ENCODE measurements at places on chromosomes 2 and 18.

DNA sequence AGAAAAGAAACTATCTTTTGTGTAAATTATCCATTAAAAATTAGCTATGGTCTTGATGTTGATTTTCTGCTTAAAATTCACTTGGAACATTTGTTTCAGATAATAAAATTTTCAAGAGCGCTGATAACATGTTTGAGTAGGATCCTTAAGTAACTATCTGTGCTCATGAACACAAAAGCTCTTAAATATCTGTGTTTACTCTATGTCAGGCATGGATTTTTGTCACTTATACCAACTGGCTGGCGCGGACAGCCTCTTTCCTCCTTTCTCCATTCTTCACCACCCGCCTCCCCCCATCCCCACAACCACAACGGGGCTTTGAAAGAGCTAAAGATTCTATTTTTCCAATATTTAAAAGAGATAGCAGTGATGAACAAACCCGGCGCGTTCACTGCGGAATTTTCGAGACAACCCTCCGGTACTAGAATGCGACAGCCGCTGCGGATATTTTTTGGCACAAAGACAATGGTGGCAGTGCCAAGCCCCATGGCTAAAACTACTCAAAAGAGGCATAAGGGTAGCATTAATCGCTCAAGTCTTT, 181.5 kb downstream of the TCF4 start:
- DNase-seq, result no peak

GRCh38 chr2:137221797-137222492, 456.6 kb downstream of the THSD7B start:
- no peak for DNase-seq

GRCh38 chr18:12013186-12013916, 32.0 kb downstream of the IMPA2 start:
- DNase-seq, result no peak

- DNase-seq, result no peak
Measured at GRCh38 chr2:112147382-112148168, 9.4 kb downstream of the FBLN7 start.

DNA sequence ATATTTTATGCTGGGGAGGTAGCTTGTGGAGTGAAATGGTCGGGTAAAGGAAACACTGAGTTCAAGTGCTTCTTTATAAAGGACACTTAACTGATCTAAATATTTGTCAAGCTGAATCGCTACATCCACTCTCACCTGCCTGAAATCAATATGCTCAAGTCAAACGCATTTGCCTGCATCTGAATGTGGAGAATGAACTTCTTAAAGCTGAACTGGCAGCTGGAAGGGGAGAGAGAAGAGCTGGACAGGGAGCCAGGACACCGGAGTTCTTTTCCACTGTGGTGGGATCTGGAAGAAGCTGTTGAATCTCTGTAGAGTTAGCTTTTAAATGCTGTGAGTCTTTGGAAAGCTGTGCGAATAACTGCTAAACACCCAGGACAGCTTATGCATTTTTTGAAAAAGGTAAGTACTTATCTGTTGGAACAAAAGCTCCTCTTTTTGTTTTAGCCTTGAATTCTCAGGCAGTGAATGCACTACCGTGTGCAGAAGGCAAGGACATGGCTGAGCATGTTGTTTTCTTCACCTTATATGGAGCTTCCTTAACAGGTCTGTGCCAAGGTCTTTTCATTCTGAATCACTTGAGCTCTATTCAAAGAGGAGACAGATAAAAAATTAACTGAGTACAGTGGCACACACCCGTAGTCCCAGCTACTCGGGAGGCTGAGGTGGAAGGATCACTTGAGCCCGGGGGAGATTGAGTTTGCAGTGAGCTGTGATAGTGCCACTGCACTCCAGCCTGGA, 74.2 kb upstream of the KLF7 start:
- DNase-seq, result no peak

GRCh38 chr2:150075831-150076230, 411.6 kb downstream of the RND3 start:
- no peak for DNase-seq

DNA sequence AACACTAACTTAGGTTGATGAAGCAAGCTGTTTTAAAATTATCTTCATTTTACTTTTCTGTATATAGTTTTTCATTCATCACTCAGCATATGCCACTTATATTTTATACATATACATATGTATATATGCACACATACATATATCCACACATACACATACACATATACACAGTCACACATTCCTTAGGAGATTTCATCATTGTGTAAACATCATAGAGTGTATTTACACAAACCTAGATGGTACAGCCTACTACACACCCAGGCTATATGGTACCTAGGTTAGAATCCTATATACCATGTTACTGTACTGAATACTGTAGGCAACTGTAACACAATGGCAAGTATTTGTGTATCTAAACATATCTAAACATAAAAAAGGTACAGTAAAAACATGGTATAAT, 295.5 kb upstream of the LYPD1 start:
- no peak for DNase-seq

DNA sequence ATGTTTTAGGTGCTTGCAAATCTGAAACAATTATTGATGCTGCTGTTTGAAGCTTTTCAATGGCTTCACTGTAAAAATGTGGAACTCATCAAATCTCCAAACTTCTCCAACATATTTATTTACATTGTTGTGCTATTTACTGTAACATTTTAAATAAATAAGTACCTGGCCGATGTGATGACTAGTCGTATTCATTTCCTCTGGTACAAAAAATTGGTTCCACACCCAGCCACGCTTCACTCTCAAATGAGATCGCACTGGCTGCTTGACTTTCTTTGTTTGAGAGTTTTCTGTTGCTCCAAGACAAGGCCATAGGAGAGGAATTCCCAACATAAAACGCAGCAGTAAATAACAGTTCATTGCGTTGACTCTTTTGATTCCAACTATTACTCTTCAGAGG, 32.0 kb downstream of the CDH19 start:
- no peak for DNase-seq

- DNase-seq, result no peak
Measured at GRCh38 chr2:41910126-41910525, 137.7 kb upstream of the PKDCC start.

- DNase-seq, result no peak
Measured at GRCh38 chr2:17815468-17816184, 634 bp upstream of the MSGN1 start.

- DNase-seq, result no peak
Measured at GRCh38 chr2:23692263-23692662, 234.7 kb downstream of the ATAD2B start.

- DNase-seq, result no peak
Measured at GRCh38 chr18:60322591-60322990, 50.0 kb downstream of the MC4R start.

- no peak for DNase-seq
Measured at GRCh38 chr18:44789710-44790109, 109.0 kb downstream of the SETBP1 start.

- no peak for DNase-seq
Measured at GRCh38 chr2:43169099-43169945, 57.1 kb downstream of the ZFP36L2 start.

GRCh38 chr2:238107525-238108422, 7.6 kb downstream of the ESPNL start:
- DNase-seq, result no peak

GRCh38 chr2:240962300-240963064, 35.9 kb upstream of the SNED1 start:
- no peak for DNase-seq

- no peak for DNase-seq
Measured at GRCh38 chr2:156800065-156800653, 364.0 kb downstream of the GPD2 start.

DNA sequence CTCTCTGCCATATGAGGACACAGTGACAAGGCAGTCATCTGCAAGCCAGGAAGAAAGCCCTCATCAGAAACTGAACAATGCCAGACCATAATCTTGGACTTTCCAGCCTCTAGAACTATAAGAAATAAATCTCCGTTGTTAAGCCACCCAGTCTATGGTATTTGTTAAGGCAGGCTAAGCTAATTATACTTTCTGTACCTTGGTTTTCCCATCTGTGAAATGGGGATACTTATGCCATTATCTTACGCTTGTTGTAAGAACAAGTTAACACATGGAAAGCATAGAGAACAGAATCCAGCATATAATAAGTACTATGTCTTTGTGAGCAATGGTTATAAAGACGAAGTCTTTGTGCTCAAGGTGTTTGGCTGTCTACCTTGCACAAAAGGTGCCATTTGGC, 8.3 kb upstream of the ADD2 start:
- no peak for DNase-seq

GRCh38 chr2:202375033-202375608, 1.0 kb upstream of the BMPR2 start:
- peak; percentile 70 for DNase-seq

DNA sequence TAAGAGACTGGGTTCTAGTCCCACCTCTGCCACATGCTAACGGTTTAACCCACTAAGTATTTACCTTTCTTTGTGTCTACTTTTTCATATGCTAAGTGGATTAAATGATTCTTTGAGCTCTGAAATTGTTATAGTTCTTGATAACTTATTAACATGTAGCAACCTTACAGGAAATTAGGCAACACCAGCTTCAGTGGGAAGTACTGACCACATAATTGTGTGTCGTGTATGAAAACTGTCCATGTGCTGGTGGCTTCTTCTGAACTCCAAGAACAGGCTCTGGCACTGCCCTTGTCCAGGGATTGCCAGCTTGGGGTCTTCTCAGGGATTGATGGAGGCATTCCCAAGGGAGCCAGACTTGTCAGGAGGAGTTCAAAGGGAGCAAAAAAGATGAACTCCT, 427.7 kb downstream of the TGIF1 start:
- DNase-seq, result no peak

- DNase-seq, result no peak
Measured at GRCh38 chr2:218896501-218897393, 16.1 kb downstream of the WNT10A start.

DNA sequence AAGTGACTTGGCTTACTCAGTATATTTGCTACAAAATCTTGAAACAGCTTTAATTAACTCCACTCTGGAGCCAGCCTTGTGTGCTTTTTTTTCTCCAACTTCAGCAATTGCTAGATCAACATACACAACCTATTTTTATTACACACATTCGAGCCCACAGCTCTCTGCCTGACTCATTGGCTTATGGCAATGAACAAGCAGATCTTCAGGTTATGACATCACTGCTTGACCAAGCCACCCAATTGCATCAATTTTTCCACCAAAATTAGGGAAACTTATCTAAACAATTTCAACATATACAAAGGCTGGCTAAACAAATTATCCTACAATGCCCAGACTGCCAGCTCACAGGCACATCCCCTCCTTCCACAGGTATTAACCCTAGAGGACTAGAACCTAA, 39.6 kb upstream of the PDK1 start:
- DNase-seq, result no peak

DNA sequence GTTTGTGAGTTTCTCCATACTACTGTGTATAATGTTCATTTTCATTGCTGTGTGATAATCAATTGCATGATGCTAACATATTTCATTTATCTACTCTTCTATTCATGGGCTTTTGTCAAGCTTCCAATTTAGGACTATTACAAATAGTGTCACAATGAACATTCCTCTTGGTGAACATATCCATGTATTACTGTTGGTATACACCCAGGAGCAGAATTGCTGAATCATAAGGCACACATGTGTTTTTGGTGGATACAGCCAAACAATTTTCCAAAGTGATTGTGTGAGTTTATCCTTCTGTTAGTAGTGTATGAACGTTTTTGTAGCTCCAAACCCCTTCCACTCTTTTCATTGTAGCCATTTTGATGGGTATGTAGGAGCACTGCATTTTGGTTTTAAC, 101.6 kb upstream of the COPS8 start:
- DNase-seq, result no peak

GRCh38 chr18:10242936-10243680, 211.3 kb upstream of the APCDD1 start:
- no peak for DNase-seq

DNA sequence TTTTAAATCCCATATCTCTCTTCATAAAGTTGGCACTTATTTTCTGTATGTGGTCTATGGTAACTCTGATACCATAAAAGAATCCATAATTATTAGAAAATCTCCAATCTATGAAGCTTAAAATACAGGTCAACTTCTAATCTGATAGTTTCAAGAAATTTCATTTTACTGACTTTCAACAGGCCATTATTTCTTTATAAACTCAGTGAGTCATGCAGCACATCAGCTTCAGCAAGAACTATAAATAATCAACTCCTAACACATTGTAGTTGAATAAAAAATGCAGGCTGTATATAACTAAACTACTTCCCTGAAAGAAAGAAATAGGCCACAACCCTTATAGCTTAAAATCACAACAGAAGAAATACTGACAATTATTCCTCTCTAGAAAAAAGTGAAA, 204.3 kb upstream of the CCDC150 start:
- DNase-seq, result no peak

- DNase-seq, result no peak
Measured at GRCh38 chr2:224843141-224843540, 127.0 kb upstream of the CCDC195 start.

DNA sequence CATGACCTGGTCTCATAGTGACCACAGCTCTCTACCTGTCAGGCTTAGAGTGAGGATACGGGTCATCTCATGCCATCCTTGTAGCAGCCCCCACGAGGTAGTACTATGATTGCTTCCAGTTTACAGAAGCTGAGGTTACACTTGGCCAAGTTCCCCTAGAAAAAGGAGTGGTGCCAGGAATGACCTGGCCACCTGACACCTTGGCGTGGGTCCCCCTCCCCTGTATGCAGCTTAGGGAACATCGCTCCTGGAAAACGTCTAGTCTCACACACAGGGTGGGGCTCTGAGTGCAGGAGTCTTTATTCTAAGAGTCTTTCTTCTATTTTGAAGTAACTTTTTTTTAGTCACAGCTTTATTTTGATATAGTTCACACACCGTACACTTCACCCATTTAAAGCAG, 14.8 kb downstream of the NPPC start:
- no peak for DNase-seq

DNA sequence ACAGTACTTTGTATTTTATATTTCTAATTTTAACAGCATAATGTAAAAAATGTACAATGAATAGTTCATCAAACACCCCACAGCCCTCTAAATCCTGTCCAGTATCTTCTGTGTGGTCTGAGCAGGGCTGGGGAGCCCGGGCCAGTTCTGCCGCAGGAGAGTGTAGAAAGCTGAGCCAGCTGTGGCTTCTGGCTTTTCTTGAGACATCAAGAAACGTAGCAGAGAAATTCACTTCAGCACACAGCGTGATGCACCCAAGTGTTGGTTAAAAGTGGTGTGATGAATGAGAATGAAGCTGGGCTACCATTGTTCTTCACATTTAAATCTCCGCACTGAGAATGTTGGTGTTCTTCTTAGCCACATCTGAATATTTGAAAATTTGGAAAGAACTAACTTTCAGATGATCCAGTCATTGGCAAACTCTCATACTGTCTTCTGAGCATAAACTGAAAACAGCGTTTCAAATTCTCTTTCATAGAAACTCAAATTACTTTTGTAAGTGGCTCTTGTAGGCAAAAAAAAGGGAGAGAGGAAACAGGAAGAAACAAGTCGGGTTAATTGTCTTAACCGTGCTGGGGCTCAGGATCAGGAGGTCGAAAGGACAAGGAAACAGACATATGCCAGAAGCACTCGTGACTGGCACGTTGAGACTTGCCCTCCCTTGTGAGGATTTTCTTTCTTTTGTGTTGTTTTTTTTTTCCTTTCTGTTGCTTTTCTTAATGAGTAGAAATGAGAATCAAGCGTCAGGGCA, 23.4 kb upstream of the TMEM87B start:
- no peak for DNase-seq

All from endothelial cell (in vitro differentiated cells).